ENCODE measurements at places on chromosomes 2 and 18.

DNA sequence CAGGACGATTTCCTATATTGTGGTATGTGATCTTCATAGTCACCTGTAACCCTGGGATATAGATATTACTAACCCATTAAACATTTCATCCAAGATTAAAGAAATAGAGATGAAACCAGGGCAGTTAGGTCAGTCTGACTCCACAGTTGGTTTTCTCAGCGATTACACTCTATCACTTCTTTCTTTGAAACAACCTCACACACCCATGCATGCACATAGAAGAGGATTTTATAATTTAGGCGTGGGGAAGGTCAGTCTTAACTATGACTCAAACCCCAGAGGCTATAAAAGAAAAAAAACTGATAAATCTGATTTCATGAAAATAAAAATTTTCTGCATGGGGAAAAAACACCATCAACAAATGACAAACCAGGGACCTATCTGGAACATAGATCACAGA is 54.2 kb downstream of the BCL2 start:
- DNase-seq = no peak

DNA sequence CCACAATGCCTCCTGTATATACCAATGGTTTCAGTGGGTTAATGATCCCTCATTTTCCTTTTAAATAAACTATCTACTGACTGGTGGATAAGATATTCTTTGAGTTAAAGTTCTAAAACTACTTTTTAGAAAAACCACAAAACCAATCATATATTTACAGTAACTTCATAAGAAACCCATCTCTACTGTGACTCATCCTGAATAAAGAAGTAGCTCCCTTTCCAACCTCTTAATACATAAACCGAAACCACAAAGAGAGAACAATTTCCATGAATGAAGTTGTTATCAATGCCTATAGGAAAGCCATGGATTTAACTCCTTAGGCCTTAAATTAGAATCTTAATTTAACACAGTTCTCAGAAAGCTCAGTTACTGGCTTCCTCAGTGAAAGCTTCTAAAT is 227.0 kb upstream of the SMAD7 start:
- no peak for DNase-seq

GRCh38 chr2:148300544-148300943 is 279.7 kb downstream of the MBD5 start:
- DNase-seq = no peak

DNA sequence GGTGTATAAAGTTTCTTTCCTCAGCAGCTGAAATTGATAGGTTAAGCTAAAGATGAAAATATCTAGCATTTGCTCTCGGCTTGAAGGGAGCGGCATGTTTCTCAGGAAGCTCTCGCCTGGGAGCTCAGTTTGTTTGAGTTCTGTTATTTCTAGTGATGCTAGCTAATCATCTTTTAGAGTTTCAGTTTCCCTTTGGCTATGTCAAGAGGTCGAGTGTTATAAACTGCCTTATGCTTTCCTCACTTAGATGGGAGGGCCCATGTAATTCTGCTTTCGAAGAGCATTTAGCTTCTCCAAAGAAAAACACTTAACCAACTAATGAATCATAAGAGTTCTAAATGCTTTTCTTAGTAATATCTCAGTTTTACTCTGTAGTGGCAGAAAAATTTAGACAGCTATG is 33.6 kb downstream of the PLCL1 start:
- no peak for DNase-seq

- DNase-seq = no peak
Measured at GRCh38 chr18:58511306-58511705, 117.6 kb downstream of the ALPK2 start.
